ENCODE measurements at places on chromosomes 11 and 22.
A peak's percentile ranks its signal among the peaks of the same experiment; 100 is the strongest.

DNA sequence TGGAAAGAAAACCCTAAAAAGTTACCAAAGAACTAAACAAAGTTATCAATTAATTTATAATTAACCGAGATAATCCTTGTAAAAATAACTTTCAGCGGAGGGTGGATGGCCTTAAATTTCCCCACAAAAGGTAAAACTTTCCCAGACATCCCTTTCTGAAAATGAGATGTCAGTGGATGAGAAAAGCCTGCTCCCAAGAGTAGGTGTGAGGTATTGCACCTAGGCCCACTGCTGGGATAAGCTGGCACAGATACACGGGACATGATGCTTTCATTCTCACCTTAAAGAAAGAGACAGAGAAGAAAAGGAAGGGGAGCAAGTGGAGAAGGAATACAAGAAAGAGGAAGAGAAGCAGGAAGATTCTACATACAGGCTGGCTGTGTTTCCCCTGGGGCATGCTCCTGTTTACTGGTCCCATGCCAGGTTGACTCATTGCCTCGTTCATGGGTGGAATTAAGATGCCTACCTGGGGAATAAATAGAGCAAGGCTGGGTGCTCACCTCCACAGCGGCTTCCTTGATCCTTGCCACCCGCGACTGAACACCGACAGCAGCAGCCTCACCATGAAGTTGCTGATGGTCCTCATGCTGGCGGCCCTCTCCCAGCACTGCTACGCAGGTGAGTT is at the start of gene SCGB2A2:
Gene SCGB2A2 (plus strand): TSS at position 505 of the 625 bp plus-strand sequence. CDS start 59 bp downstream, at position 564.
- DNase-seq, result no peak

DNA sequence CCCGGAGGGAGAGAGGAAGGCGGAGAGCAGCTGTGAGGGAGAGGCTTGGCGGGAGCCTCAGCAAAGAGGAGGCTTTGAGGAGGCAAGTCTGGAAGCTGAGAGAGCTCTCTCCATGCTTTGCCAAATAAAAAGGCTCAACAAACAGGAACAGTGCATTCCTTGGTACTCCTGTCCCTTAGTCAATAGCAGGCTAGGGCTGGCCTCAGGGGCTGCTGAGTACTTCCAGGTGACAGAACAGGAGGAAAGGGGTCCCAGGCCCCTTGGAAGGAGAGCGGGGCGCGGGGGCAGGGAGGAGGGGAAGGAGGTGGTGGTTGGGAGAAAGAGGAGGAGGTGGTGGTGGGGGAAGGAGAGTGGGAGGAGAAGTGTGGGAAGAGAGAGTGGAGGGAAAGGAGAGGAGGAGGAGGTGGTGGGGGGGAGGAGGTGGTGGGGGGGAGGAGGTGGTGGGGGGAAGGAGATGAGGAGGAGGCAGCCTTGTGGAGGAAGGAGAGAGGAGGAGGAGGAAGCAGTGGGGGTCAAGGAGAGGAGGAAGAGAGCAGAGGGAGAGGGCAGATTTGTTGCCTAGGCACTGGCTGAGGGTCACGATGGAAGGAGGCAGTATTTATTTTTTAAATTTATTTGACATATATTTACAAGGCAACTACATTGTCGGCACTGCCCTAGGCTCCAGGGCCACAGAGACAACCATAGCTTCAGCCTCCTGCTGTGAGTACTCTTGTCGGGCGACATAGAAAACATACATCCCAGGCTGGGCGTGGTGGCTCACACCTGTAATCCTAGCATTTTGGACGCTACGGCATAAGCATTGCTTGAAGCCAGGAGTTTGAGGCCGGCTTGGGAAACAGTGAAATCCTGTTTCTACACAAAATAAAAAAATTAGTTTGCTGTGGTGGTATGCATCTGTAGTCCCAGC is 74.2 kb upstream of the ZBED5 start:
- DNase-seq, result no peak

GRCh38 chr11:105609832-105610781 is at the start of gene GRIA4:
GRIA4 (plus strand) TSS chr11:105610073; CDS start chr11:105610998, 925 bp downstream.
- peak; percentile 5 for DNase-seq

DNA sequence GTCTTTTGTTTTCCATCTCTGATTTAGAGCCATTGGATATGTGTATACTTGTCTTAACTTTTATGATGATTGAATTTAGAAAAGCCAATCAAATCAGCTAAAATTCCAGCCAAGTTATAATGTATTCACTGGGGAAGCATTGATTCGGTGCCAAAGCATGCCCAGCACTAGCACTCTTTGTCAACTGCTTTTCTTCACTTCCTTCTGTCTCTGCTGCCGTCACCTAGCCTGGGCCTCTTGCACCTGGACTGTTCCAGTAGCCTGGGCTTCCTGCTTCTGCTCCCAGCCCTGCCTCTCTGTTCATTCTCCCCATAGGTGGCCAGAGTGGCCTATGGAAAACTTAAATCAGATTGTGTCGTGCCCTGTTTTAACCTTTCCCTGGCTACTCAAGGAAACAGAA is 80.7 kb downstream of the NAV2 start:
- DNase-seq, result no peak
